Uterus (tissue), 4 donors: ENCODE measurements at places on chromosomes 12 and 14. TPM values are rescaled to one million over a fixed set of nuclear protein-coding genes. Genes with fewer than 3 reads are reported as not detected.

The GYS2 gene
- total RNA-seq = not detected

The CIROP gene
- total RNA-seq = not detected

DNA sequence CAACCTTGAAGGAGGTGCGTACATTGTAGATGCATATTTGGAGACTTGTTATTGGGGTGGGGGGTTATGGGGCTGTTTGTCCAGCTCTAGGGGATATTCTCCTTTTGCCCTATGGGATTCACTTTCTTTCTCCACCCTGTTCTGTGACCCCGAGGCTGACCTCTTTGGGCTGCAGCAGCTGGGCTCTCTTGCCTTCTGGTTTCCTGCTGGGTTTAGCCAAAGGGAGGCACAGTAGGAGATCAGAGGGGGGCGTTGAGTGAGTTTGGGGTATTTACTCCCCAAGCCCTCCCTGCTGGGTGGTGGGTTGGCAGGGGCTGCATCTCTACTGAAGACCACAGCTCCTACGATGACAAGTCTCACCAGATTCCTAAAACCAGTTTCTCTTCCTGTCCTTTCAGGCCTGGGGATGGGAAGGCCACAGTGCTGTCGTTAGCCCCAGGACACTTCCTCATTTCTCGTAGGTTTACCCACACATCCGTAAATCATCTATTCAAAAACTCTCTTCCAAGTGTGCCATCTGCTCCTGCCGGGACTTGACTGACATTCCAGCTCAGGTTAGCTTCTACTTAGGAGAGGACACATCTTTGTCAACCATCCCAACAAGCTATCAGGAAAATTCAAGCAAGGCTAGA, 127.1 kb downstream of the TMEM30B start:
- DNase-seq = no peak

The TCL1B gene
- total RNA-seq = not detected

DNA sequence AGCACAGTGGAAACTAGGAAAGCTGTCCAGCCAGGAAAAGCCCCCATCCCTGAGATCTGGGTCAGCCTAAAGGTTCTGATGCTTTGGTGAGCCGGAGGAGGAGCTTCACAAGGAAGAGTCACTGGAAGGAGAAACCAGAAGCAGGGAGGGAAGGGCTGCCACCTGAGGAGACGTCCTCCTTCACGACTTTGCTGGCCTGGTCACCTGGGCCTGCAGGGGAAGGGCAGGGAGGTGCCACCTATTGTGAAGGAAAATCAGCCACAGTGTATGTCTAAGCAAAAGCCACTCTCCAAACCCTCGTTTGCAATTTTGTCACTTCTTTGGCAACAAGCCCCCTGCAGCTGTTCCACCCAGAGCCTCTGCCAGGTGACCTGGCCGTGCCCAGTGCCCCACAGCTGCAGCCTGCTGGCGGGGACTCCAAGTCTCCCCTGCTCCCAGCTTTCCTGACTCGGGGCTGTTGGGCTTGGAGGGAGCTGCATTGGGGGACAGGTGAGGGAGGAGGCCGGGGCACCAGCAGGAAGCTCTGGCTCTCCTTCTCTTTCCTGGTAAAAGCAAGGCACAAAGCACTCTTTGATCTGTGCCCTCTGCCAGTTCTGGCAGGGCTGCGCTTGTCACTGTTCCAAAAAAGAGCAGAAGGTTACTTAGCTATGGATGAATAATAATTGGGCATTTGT, 120.9 kb upstream of the BCL2L14 start:
- no peak for DNase-seq

DNA sequence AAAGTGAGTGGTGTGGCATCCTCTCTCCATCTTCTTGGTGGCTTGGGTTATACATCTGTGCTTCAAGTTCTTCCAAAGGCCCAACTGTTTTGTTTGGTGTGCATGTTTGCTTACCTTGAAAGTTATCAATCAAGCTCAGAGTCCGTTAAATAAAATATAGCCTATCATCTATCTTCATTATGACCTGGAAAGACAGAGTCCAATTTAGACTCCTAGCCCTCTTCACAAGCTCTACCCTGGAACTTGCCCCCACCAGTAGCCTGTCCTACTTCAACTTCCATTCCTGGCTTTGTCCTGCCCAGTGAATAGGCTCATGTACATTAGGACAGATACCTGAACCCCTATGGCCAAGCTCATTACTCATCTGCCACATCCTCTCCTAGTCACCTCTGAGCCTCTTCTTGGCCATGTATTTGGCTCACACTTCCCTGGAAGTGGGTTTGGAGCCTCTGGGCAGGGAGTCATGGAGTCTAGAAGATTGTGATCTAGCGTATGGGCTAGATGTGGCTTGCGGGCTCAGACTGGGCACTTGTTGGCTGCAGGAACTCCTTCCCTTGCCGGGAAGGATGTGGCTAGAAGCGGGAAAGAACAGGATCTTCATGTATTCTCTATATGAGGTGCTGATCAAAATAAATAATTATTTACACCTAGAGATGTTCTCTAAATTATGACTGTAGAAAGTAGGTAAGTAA, 6.4 kb upstream of the SSTR1 start:
- DNase-seq = no peak

The AMIGO2 gene
- total RNA-seq = 33.0 TPM

The DEGS2 gene
- 0.88 TPM for total RNA-seq

The ACOT6 gene
- not detected for total RNA-seq

DNA sequence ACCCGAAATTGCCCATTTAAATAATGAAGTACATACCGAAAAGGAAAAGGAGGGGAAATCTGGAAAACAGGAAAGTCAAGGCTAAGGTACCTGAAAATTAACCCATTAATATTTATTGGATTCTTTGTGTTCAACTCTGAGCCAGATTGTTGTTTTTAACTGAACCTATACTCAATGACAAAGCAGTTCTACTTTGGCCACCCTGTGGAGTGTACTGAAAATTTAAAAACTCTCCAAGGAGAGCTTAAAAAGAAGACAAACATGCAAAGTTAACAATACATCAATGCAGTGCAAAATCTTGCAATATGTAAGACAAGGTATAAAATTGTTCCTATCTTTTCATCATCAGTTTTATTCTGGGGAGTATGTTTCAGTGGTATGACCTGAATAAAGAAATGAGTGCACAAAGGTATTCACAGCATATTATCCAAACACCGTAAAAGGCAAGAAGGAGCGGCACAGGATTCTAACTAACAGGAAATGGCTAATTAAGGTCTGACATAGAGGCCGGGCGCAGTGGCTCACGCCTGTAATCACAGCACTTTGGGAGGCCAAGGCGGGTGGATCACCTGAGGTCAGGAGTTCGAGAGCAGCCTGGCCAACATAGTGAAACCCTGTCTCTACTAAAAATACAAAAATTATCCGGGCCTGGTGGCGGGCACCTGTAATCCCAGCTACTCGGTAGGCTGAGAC, 1.7 kb downstream of the USP44 start:
- no peak for DNase-seq

The NID2 gene
- 42.8 TPM for total RNA-seq

The KRT3 gene
- total RNA-seq = not detected

- no peak for DNase-seq
Observed at GRCh38 chr12:88562151-88562550, 18.1 kb downstream of the KITLG start.

The ACRBP gene
- total RNA-seq = 1.5 TPM
